ENCODE measurements at places on chromosomes 4 and X.

GRCh38 chrX:134706138-134706537 is 47.9 kb upstream of the PLAC1 start:
- no peak for DNase-seq

GRCh38 chrX:119238557-119238956 is 2.5 kb downstream of the PGRMC1 start:
- peak; percentile 23 for DNase-seq

- no peak for DNase-seq
These were observed 224.7 kb upstream of the PPP1R2C start for GRCh38 chrX:43002526-43003203.

GRCh38 chr4:91840359-91840758 is 463.4 kb upstream of the GRID2 start:
- no peak for DNase-seq

- DNase-seq = no peak
These were observed at the start of gene P2RY8 for GRCh38 chrX:1537031-1537715. Gene P2RY8, minus strand, starts transcription at chrX:1537185. Its CDS starts 70,627 bp downstream, at chrX:1466558.

GRCh38 chrX:136219893-136220292 is 31.3 kb downstream of the MAP7D3 start:
- no peak for DNase-seq

DNA sequence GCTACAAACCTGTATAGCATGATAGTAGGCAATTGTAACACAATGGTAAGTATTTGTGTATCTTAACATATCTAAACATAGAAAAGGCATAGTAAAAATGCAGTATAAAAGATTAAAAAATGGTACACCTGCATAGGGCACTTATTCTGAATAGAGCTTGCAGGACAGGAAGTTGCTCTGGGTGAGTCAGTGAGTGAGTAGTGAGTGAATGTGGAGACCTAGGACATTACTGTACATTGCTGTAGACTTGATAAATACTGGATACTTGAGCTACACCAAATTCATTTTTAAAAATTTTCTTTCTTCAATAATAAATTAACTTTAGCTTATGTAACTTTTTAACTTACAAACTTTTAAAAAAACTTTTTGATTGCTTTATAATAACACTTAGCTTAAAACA is 68.2 kb upstream of the MAML3 start:
- DNase-seq = no peak

GRCh38 chr4:7021930-7022664 is 21.1 kb upstream of the TADA2B start:
- DNase-seq = no peak

DNA sequence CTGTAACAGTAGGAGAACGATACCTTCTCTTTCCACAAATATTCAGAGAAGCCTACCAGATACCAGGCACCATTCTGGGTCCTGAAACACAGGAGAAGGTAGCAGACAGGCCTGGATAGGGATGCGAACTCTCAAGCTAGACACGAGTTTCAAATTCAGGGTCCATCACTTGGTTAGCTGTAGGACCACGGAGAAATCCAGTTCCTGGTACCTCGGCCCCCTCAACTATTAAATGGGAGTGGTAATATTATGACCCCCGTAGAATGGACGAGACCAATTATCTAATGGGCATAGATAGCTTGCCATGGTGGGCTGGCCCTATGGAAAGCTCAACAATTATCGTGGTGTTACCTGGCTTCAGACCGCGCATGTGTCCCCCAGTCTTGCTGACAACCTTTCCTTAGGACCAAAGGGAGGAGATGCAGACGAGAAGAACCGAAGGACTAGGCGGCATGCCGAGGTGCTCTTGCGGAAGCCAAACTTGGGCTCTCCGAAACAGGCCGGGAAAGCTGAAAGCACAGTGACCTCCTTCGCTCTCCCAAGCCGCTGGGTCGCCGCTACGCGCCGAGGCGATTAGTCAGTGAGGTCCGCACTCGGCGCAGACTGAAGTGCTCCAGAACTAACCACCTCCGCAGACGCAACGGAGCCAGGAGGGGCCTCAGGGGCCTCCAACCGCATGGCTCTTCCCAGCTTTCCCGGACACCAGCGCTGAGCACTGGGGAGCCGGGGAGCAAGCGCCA is 19.6 kb downstream of the NKX3-2 start:
- no peak for DNase-seq

GRCh38 chrX:108590496-108590895 is 145.9 kb downstream of the IRS4 start:
- no peak for DNase-seq

GRCh38 chr4:158302076-158302866 is 92.0 kb downstream of the TMEM144 start:
- DNase-seq = no peak

GRCh38 chr4:73676861-73677323 is 56.7 kb upstream of the RASSF6 start:
- no peak for DNase-seq

DNA sequence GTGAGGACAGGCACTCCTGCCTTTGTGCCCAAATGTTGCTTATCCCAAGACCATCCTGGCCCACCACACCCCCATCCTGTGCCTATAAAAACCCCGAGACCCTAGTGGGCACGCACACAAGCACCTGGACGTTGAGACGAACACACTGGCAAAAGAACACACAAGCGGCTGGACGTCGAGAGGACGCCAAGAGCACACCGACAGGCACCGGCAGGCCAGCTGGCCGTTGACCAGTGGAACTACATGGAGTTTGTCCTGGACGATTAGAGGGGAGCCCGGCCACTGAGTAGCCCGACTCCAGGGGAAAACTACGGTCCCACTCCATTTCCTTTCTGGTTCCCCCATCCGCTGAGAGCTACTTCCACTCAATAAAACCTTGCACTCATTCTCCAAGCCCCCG is 301.7 kb downstream of the PCDH10 start:
- no peak for DNase-seq

- no peak for DNase-seq
These were observed 350.9 kb downstream of the PCDH18 start for GRCh38 chr4:137181293-137181899.

GRCh38 chr4:122692641-122693520 is 39.6 kb upstream of the BBS12 start:
- no peak for DNase-seq

GRCh38 chr4:65190780-65191179 is 479.5 kb downstream of the EPHA5 start:
- DNase-seq = no peak

GRCh38 chrX:11778230-11778629 is 20.2 kb downstream of the MSL3 start:
- no peak for DNase-seq

DNA sequence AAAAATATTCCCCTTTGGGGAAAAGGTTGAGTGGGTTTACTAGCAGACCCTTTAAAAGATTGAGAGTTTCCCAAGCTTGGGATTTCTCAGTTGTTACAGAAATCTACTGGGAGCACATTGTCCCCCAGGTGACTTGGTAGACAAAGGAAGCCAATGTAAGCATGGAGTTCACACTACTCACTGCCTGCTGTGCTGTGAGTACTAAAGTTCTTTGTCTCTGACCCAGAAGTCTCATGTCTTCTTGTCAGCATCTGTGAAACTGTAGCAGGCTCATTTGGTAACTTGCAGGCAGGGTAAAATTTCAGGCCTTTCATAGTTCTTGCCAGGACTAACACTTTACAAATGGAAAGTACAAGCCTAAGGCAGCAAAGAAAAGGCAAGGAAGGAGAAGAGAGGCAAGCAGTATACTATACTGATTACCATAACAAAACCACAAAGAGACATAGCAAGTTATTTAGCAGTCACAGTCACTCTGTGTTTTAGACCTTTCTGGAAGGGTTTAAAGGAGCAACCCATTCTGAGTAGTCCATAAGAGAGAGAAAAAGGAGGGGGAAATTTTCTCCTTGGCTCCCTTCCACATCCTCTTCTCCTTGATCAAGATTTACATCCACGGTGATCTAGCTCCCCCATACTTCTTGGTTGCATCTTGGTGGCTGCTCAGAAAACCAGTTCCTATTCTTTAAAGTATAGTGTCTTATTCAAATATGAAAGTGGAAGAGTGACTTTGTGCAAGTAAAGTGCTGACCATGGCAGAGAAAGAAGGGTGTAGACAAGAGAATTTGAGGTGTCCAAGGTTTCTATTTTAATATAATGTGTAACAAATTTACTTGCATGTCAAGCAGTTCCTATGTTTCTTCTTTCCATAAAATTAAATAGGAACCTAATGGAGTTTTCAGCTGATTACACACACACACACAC is 160.0 kb upstream of the PDE5A start:
- DNase-seq = no peak

DNA sequence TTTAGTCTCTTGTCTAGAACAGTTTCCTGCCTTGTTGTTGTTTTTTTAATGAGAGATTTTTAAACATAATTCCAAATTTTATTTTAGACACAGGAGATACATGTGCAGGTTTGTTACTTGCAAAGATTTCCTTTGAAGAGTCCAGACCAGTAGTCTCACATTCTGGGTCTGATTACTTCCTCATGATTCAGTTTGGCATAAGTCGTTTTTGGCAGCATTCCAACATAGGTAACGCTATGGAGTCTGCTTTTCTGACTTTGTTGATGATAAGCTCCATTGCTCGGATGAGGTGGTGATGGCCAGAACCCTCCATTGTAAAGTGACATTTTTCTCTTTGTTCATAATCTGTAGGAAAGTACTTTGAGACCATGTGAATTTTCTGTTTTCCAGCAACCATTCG is 74.7 kb downstream of the CLCN4 start:
- no peak for DNase-seq

DNA sequence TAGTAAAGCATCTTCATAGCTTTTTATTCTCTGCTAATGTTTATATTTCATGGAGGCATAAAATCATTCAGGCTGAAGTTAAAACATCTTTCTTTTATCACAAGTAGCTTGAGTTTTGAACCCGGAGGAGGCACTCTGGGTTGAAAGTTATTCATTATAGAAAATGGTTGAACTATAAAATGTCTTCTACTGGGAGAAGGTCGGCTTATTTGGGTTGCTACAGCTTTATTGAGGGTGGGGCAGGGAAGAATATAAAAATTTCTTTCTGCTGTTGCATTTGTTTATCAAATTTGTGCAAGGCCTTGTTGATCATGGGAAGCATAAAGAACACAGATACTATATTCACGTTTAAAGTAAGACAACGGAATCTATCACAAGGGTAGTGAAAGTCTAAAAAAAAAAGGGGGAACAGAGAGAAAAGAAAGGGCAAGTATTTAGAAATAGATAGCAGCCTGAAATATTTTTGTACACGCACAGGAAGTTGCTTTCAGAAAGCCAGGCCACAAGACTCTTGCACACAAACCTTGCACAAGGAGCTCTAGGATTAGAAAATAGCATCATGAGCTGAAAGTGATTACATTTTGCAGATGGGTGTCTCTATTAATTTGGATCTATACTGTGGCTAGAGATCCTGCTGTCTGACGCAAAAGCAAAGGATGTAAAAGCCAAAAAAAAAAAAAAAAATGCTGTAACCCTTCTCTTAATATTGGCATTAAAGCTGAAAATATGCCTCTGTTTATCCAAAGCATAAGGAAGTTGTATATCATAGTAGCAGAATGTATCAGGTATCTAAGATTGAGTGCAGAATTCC is 37.2 kb upstream of the FAM9C start:
- DNase-seq = no peak

GRCh38 chr4:183960046-183960420 is 54.9 kb downstream of the STOX2 start:
- DNase-seq = peak; percentile 95

DNA sequence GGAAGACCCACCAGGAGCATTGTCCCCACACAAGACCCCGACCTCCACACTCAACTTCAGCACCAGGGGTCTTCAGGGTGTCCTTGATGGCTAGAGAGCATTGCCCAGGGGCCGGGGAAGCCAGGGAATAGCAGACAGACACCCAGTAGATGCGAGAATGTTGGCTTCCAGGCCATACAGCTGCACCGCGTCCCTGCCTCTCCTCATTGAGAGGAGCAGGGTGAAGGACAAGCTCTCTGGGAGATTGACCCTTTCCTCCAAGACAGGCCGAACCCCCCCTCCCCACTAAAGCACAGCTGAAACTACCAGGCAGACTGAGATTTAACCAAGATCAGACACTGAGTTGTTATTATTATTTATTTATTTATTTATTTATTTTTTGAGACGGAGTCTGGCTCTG is 42.6 kb upstream of the SLC25A4 start:
- no peak for DNase-seq

GRCh38 chr4:1711571-1712215 is 426 bp downstream of the SLBP start:
- peak; percentile 40 for DNase-seq

- DNase-seq = no peak
These were observed 87.5 kb upstream of the PTPN13 start for GRCh38 chr4:86506591-86506990.

DNA sequence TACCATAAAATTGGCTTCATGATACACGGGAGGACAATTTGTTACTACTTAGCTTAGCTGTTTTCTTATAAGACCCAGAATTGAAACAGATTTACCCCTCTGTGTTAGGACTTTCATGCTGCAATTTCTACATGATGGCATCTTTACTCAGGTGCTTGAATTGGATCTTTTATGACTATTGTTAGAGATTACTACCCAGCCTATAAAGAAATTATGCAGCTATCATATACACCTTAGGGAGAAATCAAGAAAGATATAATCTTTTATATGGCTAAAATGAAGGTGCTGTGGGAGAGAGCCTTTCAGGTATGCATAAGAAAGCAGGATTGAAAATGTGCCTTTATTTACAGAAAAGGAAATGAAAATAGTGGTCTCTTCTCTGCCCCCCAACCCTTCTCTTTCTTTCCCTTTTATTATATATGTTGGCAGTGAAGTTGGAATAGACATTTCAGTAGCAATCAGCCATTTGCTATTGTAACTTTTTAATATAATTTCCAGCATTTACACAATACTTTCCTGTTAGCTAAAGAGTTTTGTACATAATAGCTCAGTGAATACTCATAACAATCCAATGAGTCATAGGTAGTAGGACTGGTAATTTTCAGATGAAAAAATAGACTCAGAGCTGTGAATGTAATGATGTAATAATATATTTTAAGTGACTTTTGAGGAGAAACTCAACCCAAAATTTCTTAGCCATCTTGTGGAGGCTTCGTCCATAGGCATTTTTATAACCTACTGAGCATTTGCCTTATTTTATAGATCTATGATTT is 311.8 kb downstream of the ADGRL3 start:
- DNase-seq = no peak

GRCh38 chrX:3443184-3443583 is 96.7 kb upstream of the MXRA5 start:
- peak; percentile 26 for DNase-seq

- no peak for DNase-seq
These were observed 789 bp downstream of the ARHGAP10 start for GRCh38 chr4:147732518-147733235.

DNA sequence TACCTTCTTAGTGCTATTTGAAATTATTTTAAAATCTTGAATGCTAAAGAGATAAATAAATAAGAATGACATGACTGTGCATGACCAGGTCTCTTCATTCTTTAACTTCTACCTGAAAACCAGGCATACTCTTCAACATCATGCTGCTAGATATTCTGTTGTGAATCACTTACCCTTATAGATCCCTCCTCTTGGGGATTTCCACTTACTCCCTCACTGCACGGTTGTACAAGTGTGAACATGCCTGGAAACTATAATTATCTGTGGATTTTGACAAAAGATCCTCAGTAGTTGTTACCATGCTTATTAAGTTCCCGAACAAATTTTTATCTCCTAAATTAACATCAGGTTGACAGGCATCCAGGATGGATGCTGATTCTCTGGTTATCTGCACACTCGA is 54.3 kb downstream of the ADGRL3 start:
- no peak for DNase-seq

- no peak for DNase-seq
These were observed 169.1 kb upstream of the FTHL17 start for GRCh38 chrX:31240982-31241381.

- no peak for DNase-seq
These were observed 268 bp upstream of the PRRG1 start for GRCh38 chrX:37348971-37349220.

GRCh38 chr4:167774646-167775045 is 317.7 kb upstream of the ANXA10 start:
- no peak for DNase-seq
